Epithelial cell of proximal tubule (primary cell): ENCODE measurements at places on chromosomes 6 and 20. TPM values are rescaled to one million over a fixed set of nuclear protein-coding genes. Genes with fewer than 3 reads are reported as not detected.

DNA sequence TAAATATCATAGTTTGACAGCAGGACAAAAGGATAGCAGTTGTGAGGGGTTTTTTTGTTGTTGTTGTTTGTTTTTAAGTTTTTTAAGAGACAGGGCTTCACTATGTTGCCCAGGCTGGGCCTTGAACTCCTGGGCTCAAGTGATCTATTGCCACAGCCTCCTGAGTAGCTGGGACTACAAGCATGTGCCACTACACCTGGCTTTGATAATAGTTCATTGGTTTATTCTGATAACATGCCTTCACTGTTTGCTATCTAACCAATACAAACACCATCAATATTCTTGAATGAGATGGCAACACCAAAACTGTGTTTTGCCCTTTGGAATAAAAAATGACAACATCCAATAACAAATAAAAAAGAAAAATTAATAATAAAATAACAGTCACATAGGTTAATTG lies 41.2 kb downstream of the FAM184A start:
- DNase-seq: no peak

The PLA2G7 gene
- total RNA-seq: 0.23 and 0.36 TPM in 2 replicates

GRCh38 chr6:38241200-38241871 lies 398.4 kb downstream of the BTBD9 start:
- DNase-seq: no peak

The MOG gene
- not detected in 2 replicates for total RNA-seq

The PCK1 gene
- total RNA-seq: not detected in 2 replicates

DNA sequence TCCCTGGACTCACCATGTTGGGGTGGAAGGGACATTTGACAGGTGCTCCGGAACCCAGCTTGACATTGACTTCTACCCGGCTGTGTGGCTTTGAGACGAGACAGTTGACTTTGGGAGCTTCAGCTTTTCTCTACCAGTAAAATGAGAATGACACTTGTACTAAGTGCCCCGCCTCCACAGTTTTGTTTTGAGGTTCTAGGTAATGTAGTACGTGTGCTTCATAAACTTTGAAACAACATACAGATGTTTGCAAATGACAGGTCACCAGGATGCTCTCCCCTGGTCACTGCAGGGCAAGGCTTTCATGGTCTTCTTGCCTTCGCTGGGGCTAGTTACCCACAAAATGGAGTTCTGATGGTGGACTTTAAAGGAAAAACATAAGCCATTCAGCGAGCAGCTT lies 31.3 kb downstream of the CLIC5 start:
- no peak for DNase-seq

DNA sequence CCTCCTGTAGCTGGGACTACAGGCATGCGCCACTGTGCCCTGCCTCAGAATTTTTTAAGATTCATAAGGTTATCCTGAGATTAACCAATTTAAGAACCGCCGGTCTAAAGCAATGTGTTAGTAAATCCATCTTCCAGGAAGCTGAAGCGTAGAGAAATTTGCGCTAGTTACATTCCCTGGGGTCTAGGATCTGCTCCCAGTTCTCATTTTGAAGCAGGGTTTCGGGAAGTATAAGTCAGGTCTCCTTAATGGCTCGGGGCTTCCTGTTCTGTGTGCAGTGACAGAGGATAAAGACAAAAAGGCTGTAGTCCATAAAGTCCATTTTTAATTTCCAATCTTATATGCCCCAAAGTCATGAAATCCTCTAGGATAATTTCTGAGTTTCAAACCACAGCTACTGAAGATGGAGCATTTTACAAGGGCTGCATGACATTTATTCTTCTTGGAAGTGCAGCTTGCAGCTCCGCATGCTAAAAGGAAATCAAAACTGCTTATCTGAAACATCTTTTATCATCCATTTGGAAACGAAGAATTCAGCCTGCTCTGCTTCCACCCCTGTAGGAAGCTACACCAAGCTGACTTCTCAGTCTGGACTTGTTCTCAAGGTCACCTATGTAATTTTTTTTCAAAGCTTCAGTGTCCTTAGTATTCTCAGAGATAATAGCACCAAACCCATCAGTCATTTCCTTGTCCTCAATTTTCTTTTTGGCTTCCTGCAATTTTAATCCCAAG lies 326.1 kb downstream of the PRL start:
- DNase-seq: no peak

The PLEKHG1 gene
- total RNA-seq: 3.8 and 12.1 TPM in 2 replicates

- no peak for DNase-seq
These were observed 22.3 kb downstream of the NPEPL1 start for GRCh38 chr20:58714923-58715351.
